ENCODE measurements at places on chromosomes 1 and 21.

- no peak for DNase-seq
Measured at GRCh38 chr1:44802306-44803061, 2.3 kb downstream of the PLK3 start.

DNA sequence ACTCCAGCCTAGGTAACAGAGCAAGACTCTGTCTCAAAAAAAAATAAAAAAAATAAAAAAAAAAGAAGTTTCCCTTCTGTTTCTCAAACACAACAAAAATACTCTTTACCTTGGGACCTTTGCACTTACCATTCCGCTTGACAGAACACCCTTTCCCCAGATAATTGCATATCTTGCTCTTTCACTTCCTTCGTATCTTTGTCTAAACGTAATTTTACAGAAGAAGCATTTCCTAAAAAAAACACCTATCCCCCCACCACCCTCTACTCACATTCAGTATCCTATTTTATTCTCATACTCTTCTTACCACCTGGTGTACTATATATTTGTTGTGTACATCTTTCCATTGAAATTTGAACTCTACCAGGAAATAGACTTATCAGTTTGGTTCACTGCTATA lies 32.7 kb downstream of the ASH1L start:
- no peak for DNase-seq

DNA sequence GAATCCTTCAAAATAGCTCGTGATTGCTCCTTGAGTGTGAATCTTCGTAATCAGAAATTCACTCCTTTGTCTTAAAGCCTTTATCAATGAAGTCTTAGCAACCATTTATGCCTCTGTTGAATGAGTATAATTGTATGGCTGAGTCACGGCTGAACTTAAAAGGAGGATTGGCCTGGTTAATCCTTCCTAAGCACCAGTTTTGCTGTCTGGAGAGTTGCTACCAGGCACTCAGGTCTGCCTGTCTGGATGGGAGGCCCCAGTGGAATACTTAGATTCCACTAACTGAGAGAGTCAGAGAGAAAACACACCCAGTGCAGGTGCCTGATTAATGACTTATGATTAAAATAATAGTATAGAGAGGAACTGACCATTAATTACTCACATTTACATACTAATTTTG lies 7.6 kb upstream of the HHAT start:
- no peak for DNase-seq

GRCh38 chr1:45930258-45931150 lies 127.1 kb downstream of the MAST2 start:
- DNase-seq: no peak

DNA sequence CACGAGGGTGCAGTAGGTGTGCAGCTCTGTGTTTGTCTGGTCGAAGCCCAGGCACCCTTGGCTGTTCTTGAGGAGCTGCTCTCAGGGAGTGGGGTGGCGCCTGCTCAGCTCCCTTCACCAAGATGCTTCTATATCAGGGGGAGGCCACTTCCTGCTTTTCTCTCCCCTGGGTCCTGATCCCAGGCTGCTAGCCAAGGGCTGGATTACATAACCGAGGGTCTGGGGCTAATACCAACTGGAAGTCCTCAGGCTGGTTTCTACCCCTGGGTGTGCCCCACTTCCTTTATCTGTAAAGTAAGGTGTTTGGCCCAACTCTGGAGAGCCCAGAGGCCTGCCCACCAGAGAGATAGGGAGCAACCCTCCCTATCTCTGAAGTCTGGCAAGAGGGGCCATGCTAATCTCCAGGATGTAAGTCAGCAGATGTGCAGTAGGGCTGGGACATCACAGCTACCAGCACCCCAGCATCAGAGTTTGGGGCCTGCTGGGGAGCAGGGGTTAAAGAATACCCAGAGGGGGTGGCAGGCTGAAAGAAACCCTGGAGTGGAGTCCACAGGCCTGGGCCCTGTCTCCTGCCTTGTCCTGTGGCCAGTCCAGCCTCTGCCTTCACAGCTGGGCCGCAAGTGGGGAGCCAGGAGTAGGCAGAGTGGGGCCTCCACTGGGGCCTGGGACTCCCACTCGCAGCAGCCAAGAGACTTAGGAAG lies 2.1 kb downstream of the SELENBP1 start:
- no peak for DNase-seq

GRCh38 chr1:1208713-1209433 lies 2.5 kb upstream of the TNFRSF18 start:
- no peak for DNase-seq

- DNase-seq: no peak
Measured at GRCh38 chr1:205777994-205778393, 2.7 kb upstream of the RAB29 start.

GRCh38 chr1:30049748-30050296 lies 673.6 kb downstream of the MATN1 start:
- no peak for DNase-seq

DNA sequence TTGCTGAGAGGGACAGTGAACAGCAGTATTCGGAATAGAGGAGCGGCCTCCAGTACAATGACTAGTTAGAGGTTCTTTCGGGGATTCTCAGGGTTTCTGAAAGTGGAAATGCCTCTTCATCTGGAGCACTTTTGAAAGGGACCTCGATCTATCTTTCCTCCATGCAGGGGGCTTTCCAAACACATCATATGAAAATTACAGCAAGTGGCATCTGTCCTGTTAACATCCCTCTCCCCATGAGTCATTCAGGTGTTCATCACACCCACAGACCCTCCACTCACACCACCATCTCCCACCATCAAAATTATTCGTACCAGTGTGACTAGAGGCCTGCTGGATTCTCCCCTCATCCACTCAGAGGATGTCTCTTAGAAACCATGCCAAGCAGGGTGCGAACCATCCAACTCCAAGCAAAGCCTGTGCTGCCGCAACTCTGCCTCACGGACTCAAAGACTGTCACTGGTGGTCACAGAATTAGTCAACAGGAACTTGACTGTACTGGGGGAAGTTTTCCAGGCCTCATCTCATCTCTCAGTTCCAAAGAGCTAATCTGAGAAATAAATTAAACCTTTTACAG lies 211.1 kb downstream of the MRPL39 start:
- DNase-seq: no peak

GRCh38 chr1:115165776-115166175 lies 76.5 kb upstream of the TSPAN2 start:
- DNase-seq: no peak

DNA sequence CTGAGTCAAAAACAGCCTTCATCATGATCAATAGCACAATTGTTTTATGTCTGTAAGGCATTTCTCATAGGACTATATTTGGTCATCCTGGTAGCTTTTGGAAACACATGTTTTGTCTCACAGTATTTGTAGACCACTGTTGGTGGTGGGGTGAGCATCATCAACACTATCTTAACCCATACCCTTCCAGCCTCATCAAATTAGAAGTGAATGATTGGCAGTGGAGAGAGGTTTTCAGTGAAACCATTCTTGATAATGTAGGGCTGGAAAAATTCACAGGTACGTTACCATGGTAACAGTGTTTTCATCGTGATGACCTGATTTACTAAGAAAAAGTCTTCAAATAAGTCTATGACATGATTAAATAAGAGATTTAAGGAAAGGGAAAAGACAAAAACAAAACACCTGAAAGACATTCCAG lies 45.3 kb upstream of the C1orf105 start:
- DNase-seq: no peak

- no peak for DNase-seq
Measured at GRCh38 chr1:94071391-94071790, 49.6 kb downstream of the ABCA4 start.

GRCh38 chr1:183480971-183481441 lies 8.7 kb downstream of the SMG7 start:
- DNase-seq: no peak

- DNase-seq: no peak
Measured at GRCh38 chr1:209662879-209663327, 10.7 kb upstream of the LAMB3 start.

- no peak for DNase-seq
Measured at GRCh38 chr1:219184337-219184736, 10.7 kb downstream of the LYPLAL1 start.

- no peak for DNase-seq
Measured at GRCh38 chr1:117371441-117372151, 4.3 kb downstream of the MAN1A2 start.

DNA sequence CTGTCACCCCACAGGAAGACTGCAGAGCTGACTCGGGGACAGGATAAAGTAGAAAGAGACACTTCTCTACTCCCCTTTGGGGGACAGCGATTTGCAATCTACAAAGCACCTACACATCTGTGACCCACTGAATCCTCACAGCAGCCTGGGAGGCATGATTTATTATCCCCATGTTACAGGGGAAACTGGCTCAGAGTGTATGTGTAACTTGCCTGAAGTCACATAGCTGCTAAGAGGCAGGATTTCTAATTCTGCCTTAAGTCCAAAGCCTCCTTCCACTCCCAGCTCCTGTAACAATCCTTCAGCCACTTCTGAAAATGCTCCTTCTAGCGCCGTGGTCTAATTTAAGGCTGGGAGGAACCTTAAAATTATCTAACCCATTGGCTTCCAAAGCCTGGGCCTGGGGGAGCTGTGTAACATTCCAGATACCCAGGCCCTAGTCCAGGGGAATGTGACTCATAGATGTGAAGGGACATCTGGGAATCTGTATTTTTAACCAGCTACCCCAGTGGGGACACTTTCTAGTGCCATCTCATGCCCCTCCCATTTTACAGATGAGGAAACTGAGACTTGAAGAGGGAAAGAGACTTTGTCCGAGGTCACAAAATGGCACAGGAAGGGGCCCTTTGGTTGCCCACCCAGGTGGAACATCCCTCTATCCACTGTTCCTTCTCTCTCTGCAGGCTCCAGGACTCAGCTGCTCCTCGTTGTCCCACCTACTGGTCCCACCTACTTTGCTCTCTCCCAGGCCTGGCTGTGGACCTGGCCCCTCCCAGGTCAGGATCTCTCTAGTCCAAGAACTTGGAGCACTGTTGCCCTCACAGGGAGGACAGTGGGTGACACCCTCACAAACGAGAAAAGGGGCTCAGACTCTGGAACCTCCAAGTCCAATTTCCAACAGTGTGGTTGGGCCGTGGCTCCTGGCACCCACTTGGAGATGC lies 48.9 kb downstream of the AHDC1 start:
- DNase-seq: no peak

DNA sequence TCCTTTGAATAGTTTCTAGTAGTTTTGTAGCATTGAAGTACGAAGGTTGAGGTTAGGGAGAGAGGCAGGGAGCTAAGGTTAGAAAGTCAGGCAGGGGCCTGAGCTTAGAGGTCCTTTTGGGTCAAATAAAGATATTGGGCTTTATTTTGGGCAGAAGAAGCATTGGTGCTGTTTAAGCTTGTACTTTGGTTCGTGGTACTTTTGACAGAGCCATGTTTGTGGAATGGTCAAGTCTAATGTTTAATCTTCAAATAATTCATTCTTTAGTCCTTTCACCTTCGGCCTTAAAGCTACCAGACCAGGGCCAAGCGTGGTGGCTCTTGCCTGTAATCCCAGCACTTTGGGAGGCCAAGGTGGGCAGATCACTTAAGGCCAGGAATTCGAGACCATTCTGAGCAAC lies 12.5 kb downstream of the FGGY start:
- DNase-seq: no peak

- no peak for DNase-seq
Measured at GRCh38 chr1:94530373-94530878, 11.1 kb downstream of the F3 start.

DNA sequence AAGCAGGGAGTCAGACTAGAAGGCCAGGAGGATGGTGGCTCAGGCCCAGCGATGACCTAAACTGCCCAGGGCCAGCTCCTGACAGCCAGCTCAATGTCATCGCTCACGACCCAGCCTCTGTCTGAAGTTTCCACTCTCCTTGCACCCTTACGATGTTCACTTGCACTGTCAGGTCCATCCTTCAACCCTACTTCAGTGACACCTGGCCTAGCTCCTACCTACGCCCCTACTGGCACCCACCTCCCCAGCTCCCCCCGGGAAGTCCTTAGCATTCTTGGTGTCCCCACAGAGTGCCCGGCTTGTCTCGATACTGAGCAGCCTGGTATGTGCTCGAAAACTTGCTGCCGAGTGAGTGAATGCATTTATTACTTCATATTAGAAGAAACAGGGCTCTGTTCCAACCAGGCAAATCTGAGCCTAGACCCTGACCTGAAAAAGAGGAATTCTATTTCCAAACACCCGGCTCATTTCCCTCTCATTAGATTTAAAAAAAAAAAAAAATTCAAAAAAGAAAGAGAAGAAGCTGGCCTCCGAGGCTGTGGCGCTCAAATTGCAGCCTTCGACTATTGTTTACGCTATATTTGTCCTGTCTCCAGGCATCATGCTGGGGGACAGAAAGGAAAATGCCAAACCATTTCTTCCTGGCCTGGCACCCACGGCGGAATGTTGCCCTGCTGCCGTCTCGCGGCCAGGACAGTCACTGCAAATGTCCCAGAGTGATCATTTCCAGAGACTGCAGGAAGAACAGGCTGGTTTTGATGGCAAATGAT lies 29.8 kb upstream of the LRRC38 start:
- DNase-seq: no peak

DNA sequence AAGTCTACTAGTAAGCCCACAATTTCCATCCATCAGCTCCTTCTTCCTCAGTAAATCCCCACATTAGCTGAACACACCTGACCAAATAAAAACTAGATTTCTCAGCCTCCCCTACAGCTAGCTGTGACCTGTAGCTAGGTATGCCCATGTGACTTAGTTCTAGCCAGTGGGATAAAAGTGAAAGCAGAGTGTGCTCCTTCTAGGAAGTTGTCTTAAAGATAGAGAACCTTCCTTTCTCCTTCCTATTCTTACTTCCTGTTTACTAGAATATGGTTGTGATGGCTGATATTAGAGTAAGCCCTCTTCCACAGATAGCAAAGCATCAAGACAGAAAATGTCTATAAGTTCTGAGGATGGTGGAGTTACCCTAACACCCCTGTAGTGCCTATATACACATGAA lies 67.0 kb downstream of the PIK3R3 start:
- no peak for DNase-seq

DNA sequence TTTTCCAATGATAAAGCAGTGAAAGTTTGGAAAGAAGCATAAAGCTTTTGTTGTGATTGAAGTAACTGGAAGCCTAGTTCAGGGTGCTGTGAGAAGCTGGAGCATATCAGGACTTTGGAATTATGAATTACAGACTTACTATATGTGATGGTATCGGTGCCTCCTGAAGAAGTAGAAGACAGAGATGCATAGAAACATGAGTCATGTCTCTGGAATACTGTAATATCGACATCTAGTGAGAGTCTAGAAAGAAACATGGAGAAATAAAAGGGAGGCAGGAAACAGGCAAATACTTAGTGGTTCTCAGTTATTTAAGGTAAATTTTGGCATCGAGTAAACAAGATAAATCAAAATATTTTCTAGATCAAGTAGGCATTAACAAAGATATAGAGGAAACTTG lies 103.0 kb downstream of the CAMTA1 start:
- no peak for DNase-seq

GRCh38 chr1:236261898-236262297 lies 19.9 kb downstream of the ERO1B start:
- DNase-seq: no peak

Measured in iPS DF 19.7 (cell line).